CD8-positive, alpha-beta T cell (primary cell): ENCODE measurements at places on chromosomes 6 and 20.

DNA sequence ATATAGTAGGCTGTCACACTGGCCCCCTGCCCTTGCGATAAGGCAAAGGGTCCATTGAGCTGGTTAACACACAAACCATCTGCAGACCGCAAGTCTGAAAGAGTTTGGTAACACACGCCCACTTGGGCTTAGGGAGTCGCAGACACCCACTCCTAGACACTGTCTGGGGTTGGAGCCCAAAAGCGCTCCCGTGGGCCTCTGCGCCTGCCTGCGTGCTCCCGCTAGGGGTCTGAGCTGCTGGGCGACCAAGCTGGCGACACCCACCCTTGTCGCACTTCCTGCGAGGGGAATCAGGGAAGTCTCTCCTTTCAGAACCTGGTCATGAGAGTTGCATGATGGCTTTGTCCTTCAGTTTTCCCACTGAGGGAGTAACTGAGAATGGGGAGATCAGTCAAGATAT lies 653.0 kb downstream of the HTR1B start:
- DNase-seq: no peak

GRCh38 chr6:108807928-108808327 lies 40.3 kb upstream of the ARMC2 start:
- no peak for DNase-seq

GRCh38 chr6:37452522-37452921 lies 19.5 kb downstream of the CMTR1 start:
- no peak for DNase-seq

GRCh38 chr6:134637282-134637681 lies 312.6 kb downstream of the ALDH8A1 start:
- DNase-seq: no peak

DNA sequence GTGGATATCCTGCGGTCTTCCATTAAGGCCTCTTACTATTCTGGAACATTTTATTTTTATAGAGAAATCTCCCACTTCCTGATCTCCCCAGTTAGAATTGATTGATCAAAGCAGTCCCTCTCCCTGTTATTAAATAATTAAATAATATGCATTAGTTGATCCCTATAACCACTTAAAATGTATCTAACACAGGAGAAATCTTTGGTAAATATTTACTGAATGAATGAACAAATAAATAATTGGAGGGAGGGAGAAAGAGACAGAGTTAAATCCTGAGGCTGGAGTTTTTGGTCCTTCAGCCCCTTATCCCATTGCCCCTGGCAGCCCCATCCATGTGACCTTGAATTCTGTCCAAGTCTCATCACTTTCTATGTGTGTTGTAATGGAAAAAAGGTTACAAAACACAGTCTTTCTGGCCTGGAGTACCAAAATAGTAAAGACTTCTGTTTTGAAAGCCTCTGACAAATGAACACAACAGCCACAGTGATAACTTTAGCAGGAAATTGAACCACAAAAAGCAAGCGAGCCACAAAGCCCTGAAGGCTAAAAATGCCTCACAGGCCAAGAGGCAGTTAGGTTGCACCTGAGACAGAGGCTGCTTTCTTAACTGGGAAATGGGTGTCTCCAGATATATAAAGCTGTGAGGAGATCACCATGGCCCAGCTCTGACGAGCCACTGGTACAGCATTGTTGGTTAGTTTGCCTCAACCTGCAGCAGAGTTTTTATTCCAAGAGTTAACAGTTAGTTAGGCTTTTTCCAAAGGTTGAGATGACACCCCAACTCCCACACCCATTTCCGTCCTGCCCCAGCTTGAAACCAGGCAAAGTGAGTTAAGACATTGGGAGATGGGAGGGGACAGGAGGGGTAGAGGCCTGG lies 11.3 kb downstream of the NT5E start:
- DNase-seq: peak; percentile 74

DNA sequence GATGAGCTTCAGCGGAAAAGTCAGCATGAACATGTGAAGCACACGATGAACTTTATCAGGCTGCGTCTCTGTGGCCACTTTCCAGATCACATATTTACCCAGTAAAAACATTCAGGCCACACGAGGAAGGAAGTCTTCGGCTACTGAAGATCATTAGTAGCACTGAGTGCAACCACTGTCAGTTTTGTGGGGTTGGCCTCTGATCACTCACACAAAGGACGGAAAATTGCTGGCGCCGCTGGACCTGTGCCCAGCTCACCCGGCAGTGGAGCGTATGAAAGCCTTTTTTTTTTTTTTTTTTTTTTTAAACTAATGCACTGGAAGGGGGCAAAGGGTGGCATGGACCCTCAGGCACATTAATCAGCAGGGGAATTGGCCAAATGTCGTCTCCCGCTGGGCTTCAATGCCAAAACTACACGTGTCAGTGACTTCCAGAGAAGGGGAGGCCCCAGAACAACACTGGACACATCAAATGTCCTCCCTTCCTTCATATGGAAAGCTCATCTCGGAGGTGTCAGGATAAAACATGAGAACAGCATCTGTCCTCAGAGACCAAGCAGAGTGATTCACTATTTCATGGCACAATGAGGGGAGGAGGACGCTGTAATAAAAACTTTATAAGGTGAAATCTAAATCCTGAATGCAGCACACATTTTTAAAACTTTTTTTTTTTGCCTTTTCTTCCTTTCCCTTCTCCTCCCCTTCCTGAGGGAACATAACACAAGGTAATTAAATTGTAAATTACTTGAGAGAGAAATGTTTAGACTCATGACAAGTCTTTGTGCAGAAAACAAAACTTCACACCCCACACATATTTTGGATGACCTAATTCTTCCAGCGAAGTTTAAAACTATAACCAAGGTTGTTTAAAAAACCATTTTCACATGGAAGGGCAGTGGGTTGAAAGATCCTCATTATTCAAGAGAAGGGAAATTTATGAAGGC lies 223.4 kb downstream of the FOXC1 start:
- DNase-seq: no peak

DNA sequence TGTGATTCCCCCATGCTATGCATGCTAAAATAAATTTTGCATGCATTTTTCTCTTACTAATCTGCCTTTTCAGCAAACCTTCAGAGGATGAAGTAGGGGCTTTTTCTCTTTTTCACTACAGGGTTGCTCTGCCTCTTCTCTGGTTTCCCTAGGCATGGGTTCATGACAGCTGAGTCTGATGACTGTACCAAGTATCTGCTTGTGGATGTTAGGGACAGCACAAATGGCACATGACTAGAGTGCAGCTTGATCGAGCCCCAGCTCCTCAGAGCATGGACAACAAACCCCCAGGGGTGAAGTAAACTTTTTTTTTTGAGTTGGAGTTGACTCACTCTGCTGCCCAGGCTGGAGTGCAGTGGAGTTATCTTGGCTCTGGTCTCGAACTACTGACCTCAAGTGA lies 57.1 kb upstream of the GCM1 start:
- DNase-seq: no peak

GRCh38 chr20:23114448-23115082 lies 28.4 kb upstream of the CD93 start:
- no peak for DNase-seq
